ENCODE measurements at places on chromosomes 11 and 22.

DNA sequence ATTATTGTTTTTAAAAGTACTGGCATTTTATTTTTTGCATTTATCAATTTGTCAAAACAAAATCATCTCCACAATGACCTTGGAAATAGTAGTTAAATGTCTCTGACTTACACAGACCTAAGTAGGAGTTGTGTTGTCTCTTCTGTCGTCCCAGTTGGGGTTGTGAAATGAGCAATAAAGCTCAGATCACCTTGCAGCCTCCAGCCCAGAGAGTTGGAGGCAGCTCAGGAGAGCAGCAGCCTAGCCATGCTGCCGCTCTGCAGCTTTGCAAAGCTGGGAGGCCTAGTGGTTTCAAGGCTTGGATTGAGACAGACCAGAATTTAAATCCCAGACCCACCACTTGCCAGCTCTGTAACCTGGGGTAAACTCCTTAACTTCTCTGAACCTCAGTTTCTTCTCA lies 65.2 kb upstream of the CRYBB3 start:
- DNase-seq, result no peak

DNA sequence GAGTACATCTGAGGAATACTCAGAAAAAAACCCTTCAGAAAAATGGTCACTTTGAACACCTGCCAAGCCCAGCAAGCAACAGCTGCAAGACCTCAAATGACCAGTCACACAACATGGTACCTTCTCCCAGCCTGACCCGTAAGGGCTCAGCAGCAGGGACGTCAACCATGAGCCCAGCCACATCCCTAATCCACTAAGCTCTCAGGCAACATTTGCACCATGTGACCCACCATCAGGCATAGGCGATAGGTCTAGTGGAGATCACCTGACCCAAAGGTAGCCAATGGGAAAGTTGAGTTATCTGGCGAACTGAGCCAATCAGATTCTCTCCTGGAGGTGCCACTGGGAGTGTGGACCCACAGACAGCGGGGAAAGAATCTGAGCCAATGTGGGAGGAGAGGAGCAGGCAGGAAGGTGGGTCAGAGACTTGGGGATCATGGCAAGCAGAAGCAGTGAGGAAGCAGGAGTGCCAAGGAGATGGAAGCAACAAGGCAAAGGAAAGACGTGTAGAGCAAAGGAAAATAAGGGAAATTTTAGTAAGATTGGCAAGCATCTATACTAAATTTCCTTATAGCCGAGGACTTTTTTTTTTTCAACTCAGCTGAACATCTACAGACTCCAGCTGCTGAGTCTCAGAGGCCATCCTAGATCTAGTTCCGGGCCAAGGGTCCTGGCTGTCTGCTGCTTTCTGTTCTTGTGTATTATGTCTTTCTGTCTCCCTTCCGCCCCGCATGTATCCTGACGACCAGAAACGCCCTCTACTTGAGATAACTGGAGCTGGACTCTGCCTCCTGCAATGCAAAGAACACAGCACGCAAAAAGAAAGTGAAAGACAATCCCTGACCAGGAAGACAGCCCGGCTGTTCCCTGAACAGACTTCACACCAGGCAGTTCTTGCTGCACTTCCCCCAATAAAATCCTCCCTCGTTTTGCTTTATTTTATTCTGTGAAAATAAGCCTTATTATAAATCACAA lies 11.0 kb upstream of the PLAAT2 start:
- DNase-seq, result peak; percentile 92

DNA sequence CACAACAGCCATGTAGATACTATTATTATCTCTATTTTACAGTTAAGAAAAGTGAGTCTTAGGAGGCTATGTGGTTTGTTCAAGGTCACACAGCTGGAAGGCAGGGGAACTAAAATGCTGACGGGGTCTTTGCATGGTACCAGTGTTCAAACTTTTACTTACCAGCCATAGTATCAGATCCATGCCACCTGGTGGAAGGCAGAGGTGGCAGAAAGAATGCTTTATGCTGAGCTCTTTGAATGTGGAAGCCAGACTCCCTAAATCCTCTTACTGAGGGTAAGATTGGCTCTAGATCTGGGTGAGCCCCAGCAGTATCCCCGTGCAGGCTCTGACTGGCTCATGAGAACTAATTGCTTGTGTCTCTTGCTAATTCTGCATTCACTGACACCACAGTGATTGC lies 54.3 kb upstream of the NAV2 start:
- no peak for DNase-seq

GRCh38 chr11:60984636-60985035 lies 13.2 kb downstream of the CD6 start:
- DNase-seq, result no peak

- DNase-seq, result no peak
These were observed 38.5 kb upstream of the SUSD2 start for GRCh38 chr22:24142831-24143230.

DNA sequence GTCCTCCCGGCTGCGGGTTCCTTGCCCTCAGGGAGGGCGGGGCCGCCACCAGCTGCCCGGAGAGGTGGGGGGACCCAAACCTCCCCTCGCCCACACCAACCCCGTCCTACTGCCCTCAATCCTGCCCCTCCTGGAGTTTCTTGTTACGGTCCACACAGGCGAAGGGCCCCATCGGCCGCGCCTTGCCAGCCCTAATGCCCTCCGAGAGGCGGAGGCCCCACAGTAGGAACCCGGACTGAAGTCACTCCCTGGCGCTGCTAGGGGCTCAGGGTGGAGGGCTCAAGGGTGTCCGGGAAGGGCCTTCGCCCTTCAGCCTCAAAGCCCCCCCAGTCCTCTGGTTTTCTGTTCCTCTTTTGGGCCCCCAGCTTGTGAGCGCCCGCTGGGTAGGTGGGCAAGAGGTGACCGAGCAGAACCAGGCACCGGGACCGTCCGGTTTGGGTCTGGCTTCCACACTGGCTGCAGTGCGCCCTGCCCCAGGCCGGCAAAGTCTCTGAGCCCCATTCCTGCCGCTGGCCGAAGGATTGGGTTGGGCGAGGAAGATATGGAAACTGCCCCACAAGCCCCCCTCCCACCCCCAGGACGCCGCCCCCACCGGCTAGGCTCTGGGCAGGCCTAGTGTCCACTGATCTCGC lies 24.5 kb downstream of the DUSP8 start:
- DNase-seq, result no peak

DNA sequence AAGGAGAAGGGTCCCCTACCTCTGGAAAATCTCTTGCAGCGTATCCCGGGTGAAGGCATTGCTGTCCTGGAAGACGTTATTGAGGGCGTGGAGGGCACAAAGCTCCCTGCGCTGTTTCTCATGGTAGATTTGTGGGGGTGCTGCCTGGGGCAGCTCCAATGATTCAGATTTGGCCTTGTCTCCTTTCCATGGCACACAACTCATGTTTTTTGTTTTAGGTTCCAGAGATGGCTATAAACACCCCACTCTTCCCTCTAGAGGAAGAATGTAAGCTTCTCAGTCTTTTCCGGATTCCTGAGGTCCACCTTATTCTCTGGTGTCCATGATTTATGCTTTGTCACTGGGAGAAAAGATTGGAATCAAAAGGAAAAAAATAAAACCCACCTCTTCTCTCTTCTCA lies 959 bp downstream of the JOSD1 start:
- no peak for DNase-seq

DNA sequence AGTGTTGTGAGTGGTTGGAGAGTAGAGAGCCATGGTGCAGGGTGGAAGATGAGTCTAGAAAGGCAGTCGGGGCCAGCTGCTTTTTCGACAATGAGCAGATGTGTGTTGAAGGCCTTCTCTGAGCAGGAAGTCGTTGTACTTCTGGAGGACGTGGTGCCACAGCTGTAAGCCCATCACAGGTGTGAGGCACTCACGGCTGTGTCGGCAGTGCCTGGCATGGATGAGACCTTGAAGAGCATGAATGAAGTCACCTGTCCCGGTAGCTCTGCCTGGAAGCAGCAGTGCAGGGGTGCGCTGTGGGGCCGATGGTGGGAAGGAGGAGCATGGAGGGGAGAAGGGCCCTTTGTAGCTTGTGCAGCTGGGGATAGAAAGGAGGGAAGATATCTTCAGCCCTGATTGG lies 165.2 kb downstream of the PKNOX2 start:
- DNase-seq, result no peak

- no peak for DNase-seq
These were observed 93.0 kb downstream of the GUCY1A2 start for GRCh38 chr11:106925245-106925644.

GRCh38 chr11:92681586-92681985 lies 287.9 kb upstream of the MTNR1B start:
- DNase-seq, result no peak

DNA sequence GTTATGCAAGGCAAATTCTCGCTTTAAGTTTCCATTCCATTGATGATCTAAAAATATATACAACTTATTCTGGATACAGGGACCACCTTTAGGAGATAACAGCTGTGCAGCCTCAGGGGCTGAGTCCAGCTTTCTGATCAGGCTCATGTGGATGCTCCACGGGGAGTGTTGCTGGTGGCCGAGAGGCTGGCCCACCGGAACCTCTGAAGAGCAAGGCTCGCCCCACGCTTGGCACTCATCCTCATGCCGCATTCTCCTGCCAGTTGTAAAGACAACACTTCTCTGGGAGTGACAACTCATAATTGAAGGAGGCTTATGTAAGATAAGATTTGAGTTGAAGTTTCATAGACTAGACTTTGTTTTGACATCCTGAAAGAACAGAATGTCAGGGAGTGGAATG lies 123.5 kb downstream of the MPPED1 start:
- DNase-seq, result no peak

DNA sequence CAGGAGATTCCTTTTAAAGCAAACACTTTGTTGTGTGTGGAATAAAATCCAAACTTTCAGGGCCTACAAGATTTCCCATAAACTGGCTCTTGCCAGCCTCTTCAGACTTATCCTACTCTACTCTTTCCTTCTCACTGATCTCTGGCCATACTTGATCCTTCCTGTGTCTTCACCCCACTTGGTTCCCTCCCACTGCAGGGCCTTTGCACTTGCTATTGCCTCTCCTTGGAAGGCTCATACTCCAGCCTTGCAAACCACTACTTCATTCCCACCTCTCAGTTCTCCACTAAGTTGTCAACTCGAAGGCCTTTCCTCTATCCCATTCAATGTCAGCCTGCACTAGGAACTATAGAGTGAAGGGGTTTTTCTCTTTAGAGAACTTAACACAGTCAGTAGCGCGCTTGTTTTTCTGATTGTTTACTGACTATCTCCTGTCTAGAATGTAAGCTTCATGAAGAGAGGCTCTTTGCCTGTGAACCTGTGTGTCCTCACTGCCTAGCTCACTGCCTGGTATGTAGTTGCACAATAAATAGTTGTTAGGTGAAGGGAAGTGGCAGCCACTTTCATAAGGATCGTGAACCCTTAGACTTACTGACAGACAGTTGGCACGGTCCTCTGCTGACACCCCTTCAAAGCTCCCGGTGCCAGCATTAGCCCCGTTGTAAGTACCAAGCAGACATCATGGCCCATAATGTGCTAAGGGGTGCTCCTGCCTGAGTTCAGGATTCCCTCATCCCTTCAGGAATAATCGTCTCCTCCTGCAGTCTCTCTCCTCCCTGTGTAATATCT lies 833 bp upstream of the ME3 start:
- DNase-seq, result no peak

- DNase-seq, result no peak
These were observed 6.7 kb upstream of the GSTP1 start for GRCh38 chr11:67576735-67577475.

DNA sequence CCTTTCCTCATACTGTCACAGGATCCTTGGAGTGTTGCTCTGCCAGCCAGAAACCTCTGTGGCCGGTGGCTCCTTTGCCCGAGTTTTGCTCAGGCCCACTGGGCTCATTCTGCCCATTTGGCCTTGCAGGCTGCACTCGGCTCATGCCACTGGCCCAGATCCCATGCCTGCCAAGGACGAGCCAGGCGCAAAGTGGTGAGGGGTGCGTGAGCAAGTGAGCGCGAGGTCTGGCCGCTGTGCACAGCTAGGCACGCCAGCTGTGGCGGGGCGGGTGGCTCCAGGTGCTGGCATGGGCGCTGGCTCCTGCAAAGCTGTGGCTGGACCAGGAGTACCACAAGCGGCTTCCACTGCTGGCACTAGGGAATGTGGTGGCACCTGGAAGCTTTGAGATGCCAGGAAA lies 2.8 kb upstream of the RNF141 start:
- no peak for DNase-seq

All from hematopoietic multipotent progenitor cell treated with erythropoietin and hydrocortisone succinate and interleukin-3 and kit ligand, for 8 days (in vitro differentiated cells).